Foreskin melanocyte (primary cell): ENCODE measurements at places on chromosomes 11 and 22.

- DNase-seq = peak; percentile 96
Measured at GRCh38 chr11:695538-696248, at the start of gene TMEM80. TSS of gene TMEM80 (plus strand) at chr11:695816. CDS start at chr11:695828, 12 bp downstream.

DNA sequence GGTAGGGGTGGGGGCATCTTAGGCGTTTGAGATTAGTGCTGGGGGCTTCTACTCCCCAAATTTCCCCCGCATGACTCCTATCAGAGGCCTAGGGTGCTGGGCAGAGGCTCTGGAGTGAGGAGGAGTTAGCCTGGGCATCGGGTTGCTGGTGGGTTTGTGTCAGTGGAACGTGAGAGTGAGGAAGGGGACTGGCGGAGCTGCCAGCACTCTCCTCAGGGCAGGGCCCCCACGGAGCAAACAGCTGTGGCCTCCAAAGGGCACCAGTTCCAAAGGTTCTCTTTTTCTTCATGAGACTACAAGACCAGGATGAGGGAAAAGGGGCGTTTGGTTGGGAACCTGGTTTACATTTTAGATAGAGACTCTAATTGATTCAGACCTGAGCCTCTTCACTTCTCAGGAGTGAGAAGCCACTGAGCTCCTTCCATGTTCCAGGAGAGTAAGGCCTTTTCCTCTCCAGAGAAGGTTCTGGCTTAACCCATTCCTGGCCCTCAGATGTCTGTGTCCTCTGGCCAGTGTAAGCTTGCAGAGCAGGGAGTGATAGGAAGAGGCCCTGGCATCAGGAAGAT lies 35.6 kb upstream of the CDON start:
- DNase-seq = no peak

GRCh38 chr11:123431619-123432018 lies 1.6 kb downstream of the GRAMD1B start:
- no peak for DNase-seq

DNA sequence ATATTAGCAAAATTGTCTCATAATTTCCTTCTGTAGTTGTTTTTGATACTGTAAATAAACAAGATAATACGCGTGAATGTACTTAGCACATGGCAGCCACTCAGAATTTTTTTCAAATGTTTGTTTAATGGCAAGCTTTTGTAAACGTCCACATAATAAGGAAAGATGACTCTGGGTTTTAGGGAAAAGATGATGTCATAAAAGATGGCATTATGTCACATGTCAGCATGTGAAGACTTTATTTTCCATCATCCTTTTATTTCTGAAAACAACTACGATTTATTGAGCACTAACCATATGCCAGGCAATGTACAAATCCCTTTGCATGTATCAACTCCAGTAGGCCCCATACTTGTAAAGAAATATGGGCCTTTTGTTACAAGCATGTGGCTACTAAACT lies 139.9 kb downstream of the C11orf91 start:
- DNase-seq = no peak

GRCh38 chr22:44914026-44914721 lies 95.6 kb downstream of the PHF21B start:
- DNase-seq = no peak

DNA sequence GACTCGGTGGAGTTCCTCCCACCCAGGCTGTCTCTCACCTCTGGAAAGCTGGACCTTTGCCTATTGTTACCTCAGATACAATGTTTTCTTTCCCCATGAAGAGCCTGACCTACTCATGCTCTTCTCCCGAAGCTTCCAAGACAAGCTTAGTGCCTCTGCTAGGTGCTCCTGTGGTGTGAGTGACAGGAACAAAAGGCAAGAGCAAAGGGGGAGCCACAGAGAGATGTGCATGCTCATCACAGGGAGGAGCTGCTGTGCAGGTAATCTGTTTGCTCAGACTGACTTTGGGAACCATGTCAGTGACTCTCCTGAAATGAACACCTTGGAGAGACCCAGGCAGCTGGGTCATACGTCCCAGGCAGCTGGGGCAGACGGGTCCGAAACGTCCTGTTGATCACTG lies 53.6 kb upstream of the VSTM5 start:
- DNase-seq = no peak

- DNase-seq = no peak
Measured at GRCh38 chr11:118514103-118514502, 13.2 kb upstream of the TTC36 start.
